ENCODE measurements at places on chromosomes 2 and 18.
A peak's percentile ranks its signal among the peaks of the same experiment; 100 is the strongest.

DNA sequence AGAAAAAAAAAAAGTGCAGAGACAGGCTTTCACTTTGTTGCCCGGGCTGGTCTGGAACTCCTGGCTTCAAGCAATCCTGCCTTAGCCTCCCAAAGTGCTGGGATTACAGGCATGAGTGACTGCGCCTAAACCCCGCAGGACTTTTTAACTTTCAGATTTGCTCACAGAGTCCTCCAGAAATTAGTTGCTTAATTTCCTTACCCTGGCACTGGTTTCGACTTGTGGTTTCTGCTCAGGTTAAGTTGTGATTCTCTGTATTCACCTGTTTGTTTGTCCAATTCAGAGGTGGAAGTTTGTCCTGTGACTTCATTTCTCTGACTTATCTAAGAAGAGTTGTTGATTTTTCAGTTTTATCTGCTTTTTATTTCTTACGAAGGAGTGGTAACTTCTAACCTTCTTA, 238.1 kb downstream of the TMEM182 start:
- no peak for DNase-seq

- DNase-seq, result no peak
These were observed 169.5 kb downstream of the NOL4 start for GRCh38 chr18:34055227-34055626.

GRCh38 chr2:240338274-240338673, 97.2 kb upstream of the GPC1 start:
- no peak for DNase-seq

GRCh38 chr2:144331674-144332355, 188.1 kb downstream of the ZEB2 start:
- no peak for DNase-seq

DNA sequence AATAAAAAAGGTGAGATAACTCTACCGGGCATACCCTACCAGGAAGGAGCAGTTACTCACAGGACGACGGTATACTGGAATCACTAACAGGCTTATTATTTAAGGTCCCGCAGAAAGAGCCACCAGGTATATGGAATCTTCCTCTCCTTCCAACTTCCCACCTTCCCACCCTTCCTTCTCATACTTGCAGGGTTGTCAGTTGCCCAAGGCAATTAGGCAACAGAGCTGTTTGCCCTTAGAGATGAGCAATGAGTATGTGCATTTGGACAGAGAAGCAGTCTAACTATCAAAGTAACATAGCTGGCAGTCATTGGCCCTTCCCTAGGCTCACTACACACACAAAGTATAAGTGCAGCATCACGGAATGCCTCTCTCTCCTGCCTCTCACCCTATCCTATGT, 32.1 kb upstream of the EVA1A start:
- DNase-seq, result no peak

GRCh38 chr2:55010149-55010591, 40.1 kb downstream of the RTN4 start:
- peak; percentile 63 for DNase-seq

DNA sequence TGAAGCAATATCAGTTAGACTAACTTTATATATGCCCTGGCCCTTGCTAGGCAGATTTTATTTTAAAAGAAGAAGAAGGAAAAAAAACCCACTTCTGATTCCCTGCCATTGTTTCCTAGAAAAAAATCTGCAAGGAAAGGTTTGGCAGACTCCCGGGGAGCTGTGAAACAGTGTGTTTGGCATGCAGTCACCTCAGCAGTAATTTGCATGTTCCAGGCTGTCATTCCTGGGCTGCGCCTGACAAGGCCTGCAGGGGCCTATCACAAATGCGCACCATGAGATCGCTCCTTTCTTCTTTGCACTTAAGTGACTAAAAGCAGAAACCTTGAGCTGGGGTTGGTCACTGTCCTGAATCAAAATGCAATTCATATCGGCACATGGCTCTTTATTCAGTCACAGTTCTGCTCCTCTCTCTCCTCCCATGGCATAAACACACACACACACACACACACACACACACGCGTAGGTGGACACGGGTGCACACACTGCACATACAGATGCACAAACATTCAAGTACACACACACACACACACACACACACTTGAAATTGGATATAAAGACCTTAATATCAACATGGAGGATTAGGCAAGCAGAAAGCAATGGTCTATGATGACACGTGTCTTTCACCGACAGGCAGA, 172.8 kb downstream of the MYT1L start:
- DNase-seq, result no peak
